ENCODE measurements at places on chromosomes 12 and 14.
A peak's percentile ranks its signal among the peaks of the same experiment; 100 is the strongest.

- peak; percentile 50 for DNase-seq
Measured at GRCh38 chr12:69052613-69053408, 119.8 kb upstream of the CPM start.

DNA sequence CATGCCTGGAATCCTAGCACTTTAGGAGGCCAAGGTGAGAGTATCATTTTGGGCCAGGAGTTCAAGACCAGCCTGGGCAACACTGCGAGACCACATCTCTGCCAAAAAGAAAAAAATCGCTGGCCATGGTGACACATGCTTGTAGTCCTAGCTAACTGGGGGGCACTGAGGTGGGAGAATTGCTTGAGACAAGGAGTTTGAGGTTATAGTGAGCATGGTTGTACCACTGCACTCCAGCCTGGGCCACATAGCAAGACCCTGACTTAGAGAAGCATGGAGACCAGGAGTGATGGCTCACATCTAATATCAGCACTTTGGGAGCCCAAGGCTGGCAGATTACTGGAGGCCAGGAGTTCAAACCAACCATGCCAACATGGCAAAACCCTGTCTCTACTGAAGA is 9.2 kb downstream of the PTGES3 start:
- DNase-seq, result no peak

DNA sequence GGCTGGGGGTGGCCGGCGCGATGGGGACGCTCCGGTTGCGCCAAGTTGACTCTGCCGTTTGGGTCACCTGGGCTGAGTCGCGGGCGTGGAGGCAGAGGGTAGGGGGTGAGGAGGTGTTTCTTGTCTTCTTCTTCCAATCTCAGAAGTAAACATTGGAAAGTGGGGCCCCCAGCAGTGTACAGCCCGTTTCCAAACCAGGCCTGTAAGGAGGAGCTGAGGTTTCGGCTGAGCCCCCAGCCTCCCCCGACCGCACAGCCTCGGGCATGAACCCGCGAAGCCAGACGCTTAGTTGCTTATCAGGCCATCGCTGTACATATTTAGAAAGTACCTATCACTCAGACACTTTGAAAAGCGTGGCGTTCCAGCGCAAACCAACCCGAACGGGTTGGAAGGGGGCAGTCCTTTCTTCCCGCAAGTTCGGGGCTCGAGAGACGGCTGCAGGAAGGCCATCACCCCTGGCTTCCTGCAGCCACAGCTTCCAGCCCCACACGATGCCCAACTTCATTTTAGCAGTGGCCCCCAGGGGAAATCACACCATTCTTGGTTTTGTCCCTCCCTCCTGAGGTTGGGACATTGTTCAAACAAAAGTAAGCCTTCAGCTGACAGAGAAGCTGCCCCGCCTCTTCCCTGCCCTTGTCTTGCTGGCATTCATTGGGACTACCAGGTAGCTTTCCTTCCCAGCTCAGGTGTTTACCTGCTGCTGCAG is 164.1 kb downstream of the ZFP36L1 start:
- no peak for DNase-seq

DNA sequence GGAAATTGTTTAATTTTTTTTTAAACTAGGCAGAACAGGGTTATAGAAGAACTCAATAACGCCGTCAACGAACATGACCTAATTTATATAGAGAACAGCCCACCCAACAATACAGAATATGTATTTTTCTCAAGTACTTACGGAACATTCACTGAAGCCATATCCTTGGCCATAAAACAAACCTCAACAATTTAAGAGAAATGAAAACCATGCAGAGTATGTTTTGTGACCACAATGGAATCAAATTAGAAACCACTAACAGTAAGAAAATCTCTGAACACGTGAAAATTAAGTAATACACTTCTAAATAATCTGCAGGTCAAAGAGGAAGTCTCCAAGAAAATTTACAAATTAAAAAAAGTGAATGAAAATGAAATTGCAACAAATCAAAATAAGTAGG is 9.4 kb downstream of the SART3 start:
- DNase-seq, result no peak

DNA sequence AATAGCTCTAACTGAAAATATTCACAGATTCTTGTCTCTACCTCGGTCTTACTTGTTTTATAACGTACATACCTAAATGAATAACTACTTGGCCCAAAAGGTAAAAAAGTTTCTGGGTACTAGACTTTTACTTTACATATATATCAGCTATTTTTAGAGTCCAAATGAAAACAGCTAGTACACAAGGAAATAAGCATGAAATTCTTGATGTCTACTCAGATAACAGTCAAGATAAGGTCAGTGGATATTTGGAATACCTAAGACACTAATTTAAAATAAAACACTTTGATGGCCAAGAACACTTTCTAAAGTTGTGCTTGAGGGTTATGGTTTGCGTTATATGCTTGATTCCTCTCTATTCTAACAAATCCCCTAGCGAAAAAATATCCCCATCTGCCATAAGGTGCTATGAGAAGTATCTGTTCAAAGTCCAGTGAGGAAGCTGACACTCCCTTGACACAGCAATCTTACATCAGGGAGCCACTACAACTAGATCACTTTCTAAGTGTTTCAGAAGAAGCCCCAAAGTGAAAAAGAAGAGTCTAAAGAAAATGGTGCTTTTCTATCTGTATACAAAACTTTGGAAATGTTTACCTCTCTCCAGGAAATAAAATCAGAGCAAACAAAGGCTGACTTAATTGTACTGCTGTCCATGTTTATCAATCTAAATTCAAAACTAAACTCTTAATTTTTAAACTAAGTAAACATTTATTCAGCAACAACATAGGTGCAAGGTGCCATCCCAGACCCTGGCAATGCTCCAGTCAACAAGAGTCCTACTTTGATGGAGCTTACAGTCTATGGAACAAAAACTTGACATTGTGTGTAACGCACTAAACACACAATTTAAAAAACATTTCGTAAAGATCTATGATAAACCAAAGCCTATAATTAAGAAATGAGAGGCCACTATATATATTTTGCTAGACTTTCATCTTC is 11.7 kb downstream of the PTPN21 start:
- no peak for DNase-seq

GRCh38 chr12:107525063-107525718 is 160.4 kb upstream of the PWP1 start:
- no peak for DNase-seq

DNA sequence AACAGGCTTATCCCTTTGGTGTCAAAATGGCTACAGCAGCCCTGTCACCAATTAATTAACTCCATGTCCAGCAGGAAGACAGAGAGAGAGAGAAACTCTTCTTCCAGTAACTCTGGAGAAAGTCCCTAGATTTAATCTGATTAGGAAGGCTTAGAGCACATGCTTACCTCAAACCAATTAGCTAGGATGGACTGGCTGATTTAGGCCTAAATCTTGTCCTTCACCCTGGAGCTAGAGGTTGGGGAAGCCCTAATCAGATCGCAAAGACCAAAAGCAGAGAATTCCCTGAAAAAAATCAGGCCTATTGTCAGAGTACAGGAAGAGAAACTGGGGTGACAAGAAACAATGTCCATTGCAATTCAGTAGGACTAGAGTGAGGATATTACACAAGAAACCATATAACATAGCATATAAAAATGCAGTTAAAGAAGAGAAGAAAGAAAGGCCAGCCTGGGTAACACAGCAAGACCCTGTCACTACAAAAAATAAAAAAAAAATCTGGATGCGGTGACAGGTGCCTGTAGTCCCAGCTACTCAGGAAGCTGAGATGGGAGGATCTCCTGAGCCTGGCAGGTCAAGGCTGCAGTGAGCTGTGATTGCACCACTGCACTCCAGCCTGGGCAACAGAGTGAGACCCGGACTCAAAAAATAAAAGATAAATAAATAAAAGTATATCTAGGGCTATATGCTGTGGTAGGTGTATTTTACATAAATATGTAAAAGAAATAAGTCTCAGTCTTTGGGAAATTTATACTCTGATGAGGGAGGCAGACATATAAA is 34.9 kb upstream of the TUBA1A start:
- DNase-seq, result no peak

DNA sequence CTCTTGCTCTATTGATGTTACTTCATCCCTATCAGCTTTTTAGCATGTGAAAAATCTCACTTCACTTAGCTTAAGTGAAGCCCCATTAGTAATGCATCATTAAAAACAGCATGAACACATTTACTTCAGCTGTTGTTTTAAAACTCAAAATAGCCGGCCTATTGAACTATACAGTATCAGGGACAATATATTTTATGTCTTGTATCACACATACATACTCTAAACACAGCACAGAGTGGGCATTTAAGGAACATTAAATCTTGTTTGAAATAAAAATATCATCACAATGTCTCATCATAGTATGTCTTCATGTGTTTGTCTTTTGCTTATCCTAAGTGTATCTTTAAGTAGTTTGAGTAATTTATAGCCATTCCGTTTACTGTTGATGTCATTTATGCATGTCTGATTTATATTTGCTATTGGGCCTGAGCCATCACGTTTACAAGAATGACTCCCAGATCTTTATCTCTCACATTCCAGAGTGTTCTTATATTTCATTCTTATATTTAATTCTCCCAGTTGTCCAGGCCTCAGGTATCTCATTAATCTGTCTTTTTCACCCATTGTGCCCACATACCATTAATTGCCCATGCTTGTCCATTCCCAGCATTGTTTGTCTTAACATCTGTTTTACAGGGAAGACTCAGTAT is 57.5 kb downstream of the ARHGAP5 start:
- DNase-seq, result no peak

DNA sequence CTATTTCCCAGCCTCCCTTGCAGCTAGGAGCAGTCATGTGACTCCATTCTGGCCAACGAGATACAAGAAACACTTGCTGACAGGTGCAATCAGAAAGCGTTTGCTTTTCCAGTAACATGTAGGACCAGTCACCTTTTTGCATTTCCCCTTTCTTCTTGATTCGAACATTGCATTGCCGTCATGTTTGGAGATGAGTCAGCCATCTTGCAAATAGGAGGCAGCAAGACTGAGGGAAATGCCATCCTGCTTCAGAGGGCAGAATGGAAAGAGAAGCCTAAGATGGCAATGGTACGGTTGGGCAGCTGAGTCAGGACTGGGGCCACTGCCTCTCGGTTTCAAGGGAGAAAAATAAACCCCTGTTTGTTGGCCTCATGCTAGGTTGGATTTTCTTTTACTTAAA is 34.5 kb upstream of the GPR132 start:
- DNase-seq, result no peak

DNA sequence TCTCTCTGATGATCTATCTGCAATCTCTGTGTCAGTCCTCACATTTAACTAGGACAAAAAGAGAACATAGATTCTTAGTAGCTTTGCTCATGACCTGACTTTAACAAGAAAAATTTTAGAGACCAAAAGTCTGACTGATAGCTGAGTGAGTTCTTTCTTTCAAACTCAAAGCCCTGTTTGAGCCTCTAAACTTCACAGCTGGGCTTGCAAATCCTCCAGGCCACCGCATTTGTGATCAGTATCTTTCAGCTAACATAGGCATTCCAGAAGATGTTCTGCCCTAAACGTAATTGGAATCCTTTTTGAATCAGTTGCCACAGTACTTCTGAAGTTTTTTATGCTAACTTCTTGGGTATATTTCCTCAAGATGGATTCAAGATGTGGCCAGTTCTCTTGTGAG is 459.0 kb downstream of the DPF3 start:
- no peak for DNase-seq

GRCh38 chr14:105422695-105423487 is 3.3 kb downstream of the MTA1 start:
- no peak for DNase-seq

DNA sequence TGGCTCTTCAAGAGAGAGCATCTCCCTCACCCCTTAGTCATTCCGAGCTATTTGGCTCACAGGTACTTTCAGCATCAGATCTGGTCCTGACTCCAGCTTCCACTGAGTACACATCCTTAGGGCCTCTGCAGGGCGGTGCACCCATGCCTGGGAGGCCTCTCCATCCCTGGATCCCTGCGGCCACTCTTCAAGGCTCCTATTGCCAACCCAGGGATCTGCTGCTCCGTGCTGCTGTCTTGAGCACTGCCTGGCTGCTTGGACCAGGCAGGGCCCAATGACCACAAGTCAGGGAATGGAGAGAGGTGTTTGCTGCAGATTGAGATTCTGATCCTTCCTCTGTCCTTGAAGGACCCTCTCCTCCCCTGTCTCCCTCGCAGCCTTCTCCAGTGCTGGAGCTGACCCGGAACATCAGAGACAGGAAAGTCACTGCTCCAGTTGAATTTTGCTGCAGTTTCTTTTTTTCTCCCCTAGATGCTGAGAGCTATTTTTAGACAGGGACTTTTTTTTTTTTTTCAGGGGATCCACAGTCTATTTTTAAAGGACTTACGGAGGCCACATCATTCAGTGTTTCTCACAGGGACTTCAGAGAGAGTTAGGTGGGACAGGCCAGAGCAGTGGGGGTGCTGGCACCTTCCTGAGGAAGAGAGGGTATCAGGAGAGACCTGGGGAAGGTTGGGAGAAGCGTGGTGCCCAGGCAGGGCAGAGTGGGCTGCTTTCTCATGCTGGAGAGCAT is 50.1 kb upstream of the KCNA1 start:
- no peak for DNase-seq

GRCh38 chr12:66678338-66679275 is at the start of gene GRIP1:
Gene GRIP1 (minus strand): TSS chr12:66679076. CDS start chr12:66678904, 172 bp downstream.
- no peak for DNase-seq
